ENCODE measurements at places on chromosomes 1 and 21.

DNA sequence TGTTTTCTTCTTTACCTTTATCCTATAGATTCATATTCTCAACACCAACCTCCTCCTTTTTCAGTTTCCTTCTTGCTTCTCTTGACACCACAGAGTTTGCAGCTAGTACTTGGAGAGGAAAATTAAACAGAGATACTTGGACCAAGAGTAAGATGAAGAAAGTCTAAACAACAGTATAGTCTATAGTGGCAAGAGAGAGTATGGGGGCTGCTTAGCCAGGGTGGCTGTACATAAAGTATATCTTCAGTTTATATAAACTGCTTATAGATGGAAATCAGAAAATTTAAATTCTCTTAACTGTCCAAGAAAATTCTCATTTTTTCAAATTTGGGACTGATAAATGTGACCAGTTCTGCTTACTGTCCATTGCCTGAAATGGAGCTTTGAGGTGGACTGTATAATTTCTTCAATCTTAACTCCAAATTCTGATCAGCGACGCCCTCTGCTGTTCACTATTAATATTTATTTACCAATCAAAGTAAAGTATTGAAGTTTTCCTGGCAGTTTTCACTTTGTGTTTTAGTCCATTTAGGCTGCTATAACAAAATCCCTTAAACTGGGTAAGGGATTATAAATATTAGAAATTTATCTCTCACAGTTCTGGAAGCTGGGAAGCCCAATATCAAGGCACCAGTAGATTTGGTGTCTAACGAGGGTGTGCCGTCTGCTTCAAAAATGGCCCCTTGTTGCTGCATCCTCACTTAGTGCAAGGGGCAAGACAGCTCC is 14.8 kb upstream of the METTL18 start:
- peak; percentile 54 for DNase-seq

DNA sequence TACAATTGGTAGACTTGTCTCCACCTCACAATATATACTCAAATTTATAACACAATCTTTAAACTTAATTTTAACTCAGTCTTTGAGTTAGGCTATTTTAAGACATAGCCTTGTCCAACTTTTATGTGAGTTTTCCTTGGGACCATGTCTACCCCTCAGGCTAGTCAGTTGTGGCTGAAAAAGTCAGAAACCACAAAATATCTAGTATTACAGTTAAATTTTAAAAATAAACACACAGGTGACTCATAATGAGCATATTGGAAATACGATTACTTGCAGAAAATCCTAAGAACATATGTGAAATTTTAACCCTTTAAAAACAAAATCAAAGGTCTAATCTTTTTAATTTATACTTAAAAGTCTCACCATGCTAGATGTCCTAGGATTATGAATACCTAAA is 4.8 kb upstream of the ASB17 start:
- no peak for DNase-seq

DNA sequence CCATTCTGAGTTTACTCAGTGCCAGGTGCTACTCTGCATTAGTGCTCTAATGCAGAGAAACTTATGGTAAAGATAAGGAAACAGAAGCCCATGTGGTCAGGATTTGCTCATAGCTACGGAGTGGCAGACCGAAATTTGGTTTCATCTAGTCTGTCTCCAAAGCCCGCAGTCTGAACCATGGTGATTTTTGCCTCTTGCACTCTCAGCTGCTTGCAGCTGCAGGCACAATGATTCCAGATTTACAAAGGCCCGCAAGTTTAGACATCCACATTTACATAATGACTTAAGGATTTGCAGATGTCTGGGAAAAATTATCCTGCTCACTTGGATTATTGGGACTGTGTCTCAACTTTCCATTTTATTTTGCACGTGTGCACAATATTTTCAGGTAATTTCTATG is 161.3 kb upstream of the KCNJ6 start:
- DNase-seq, result no peak

DNA sequence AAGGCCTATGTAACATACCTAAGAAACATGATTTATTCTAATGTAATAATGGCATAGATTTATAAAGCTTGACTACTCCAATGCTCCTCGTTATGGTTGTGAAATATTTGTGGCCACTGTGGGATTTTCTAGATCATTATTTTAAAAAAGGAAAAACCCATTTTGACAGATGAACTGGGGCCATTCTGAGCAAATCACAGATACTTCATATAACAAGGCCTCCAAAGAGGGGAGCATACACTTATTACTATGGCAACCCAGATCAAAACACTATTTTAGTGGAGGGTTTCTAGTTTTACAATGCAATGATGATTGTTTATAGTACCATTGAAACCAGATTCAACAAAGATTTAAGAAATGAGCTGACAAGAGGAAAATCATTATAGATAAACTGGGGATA is 346.6 kb downstream of the ZNF326 start:
- DNase-seq, result no peak

DNA sequence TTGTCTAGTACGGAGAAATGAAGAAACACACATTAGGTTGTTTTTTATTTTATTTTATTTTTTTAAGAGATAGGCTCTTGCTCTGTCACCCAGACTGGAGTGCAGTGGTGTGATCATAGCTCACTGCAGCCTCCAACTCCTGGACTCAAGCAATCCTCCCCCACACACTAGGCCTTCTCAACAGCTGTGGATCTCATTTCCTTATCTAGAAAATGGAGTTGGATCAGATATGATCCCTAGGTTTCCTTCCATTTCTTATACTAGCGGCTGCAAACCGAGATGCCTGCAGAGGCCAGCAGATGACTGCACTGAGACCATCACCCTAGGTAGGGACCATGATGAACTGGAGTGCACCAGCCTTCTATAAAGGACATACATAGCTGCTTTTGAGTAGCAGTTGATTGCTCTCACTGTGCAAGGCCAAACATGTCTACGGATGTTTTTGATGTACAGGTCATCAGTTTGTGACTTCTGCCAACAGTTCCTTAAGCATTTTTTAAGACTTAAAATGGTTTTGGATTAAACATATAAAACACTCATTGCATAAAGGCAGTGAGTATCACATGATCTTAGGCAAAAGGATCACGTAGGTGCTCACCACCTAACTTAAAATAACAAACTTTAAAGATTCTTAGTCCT is 11.4 kb upstream of the KLHL12 start:
- DNase-seq, result no peak

- DNase-seq, result peak; percentile 45
Observed at GRCh38 chr1:33349081-33349759, 28.3 kb upstream of the A3GALT2 start.

DNA sequence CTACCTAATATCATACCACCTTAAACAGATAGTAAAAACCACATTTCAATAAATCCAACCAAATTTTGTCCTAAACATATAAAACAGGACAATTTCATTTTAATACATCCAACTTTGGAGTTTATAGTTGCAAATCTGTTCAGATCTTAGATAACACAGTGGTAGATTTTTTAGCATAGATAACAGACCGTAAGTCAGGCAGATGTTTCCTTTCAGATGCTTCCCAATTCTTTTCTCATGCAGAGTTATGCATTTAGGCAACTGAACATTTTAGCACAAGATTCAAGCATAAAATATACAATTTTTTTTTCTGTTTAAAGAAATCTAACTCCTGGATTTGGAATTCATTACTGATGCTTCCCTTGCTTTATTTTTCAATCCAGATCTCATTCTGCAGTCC is 156.5 kb upstream of the ZNHIT6 start:
- DNase-seq, result no peak

- no peak for DNase-seq
Observed at GRCh38 chr1:167708940-167709389, 12.8 kb upstream of the MPZL1 start.

DNA sequence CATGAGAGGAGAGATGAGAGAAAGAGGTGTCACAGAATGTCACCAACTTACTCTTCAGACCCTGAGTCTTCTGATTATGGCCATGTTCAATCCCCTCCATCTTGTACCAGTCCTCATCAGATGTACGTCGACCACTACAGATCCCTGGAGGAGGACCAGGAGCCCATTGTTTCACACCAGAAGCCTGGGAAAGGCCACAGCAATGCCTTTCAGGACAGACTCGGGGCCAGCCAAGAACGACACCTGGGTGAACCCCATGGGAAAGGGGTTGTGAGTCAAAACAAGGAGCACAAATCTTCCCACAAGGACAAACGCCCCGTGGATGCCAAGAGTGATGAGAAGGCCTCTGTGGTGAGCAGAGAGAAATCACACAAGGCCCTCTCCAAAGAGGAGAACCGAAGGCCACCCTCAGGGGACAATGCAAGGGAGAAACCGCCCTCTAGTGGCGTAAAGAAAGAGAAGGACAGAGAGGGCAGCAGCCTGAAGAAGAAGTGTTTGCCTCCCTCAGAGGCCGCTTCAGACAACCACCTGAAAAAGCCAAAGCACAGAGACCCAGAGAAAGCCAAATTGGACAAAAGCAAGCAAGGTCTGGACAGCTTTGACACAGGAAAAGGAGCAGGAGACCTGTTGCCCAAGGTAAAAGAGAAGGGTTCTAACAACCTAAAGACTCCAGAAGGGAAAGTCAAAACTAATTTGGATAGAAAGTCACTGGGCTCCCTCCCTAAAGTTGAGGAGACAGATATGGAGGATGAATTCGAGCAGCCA is 8.0 kb downstream of the ELOA start:
- peak; percentile 42 for DNase-seq

DNA sequence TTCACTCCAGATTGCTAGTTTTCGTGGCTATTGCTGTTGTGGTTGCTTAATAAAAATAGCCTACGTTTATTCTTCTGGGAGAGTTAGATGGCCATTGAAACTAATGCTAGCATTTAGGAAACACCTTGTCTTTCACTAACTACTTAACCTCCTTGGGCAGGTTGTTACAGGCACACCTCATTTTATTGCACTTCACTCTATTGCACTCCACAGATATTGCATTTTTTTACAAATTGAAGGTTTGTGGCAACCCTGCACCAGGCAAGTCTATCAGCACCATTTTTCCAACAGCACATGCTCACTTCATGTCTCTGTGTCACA is 11.3 kb upstream of the MARK1 start:
- no peak for DNase-seq

DNA sequence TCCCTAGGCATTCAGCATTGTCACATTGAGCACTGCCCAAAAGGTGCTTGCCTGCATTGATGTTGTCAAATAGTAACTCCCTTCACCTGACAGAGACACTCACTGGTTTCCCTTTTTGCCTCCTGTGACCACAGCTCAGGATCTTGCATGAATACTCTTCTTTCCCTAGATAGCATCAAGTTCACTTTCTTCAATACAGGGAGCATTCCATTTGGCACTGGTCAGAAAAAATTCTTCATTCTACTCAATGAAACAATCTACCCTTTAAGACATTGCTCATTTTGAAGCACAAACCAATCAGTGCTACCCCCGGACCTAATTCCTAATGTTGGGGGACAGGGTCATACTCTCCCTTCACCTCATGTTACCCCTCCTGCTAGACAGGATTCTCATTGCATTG is 319.0 kb upstream of the SNX7 start:
- no peak for DNase-seq

- DNase-seq, result no peak
Observed at GRCh38 chr1:201750120-201750519, 78.8 kb upstream of the IPO9 start.

DNA sequence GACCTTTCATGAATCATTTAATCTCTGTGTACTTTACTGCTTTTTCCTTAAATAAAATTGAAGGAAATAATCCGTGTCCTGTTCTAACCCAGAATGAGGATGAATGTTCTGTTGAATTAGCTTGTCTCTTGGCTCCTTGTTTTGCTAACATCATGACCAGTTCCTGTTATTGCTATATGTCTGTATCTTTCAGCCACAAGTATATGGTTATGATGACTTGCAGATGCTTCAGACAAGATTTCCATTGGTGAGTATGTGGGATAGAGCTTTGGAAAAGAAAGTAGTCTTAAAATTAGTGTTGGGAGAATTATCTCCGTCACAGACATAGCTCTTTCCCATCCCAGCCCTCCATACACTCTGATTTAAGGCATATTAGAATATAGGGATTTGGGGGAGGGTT is 13.6 kb upstream of the HAX1 start:
- no peak for DNase-seq

DNA sequence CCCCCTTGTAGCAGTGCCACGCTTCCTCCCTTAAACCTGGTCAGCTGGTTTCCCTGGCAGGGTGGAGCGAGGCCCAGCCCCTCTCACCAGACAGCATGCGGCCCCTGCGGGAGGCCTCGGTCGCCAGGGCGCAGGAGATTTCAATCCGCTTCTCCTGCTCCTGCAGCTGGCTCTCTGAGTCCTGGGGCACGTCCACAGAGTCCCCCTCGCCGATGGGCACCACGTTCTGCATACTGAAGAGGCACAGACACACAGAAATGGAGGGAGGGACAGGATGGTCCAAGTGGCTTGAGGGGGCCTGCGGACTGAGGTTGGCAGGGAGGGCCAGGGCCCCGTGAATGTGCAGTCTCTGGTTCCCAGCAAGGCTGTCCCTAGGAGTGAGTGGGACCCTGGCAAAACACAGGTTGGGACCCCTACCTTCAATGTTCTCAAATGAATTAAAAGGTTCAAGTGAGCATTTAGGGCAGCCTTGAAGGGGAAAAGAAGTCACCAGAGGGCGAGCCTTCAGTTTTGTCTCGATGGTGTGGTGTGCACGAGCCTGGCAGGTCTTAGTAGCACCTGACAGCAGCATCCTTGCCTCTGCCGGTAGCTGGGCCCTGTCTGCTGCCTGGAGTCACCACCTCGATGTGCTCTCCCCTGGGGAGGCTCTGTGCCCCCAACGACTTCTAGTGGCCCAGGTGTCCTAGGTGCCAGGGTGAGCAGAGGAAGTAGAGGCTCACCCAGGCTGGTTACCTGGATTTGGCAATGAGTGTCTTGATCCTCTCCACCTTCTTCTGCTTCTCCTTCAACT is 14.4 kb upstream of the GOLT1A start:
- DNase-seq, result no peak

- DNase-seq, result no peak
Observed at GRCh38 chr1:153628638-153629342, 556 bp downstream of the S100A1 start.

DNA sequence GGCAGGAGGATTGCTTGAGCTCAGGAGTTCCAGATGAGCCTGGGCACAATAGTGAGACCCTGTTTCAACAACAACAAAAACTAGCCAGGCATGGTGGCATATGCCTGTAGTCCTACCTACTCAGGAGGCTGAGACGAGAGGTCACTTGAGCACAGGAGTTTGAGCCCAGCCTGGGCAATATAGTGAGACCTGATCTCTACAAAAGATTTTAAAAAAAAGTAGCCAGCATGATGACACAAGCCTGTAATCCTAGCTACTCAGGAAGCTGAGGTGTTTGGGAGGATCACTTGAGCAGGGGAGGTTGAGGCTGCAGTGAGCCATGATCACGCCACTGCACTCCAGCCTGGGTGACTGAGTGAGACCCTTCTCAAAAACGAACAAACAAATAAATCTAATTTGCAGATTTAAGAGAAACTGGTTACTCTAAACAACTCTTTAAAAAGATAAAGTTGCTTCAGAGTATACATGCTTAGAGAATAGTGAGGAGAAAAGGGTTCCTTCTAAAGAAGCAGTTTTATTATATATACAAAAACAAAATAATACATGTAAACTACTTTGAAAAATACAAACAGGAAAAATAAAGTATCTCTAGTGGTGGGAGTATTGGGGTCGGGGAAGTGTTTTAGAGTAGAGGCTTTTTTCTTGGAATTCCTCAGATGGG is 88.4 kb downstream of the ADCY10 start:
- DNase-seq, result no peak

- no peak for DNase-seq
Observed at GRCh38 chr1:214404571-214405213, 123.7 kb downstream of the SMYD2 start.

Measured in CD4-positive, alpha-beta T cell treated with Interleukin-1 beta for 1 hour (primary cell).